ENCODE measurements at places on chromosomes 7 and 10. TPM values are rescaled to one million over a fixed set of nuclear protein-coding genes. Genes with fewer than 3 reads are reported as not detected.

DNA sequence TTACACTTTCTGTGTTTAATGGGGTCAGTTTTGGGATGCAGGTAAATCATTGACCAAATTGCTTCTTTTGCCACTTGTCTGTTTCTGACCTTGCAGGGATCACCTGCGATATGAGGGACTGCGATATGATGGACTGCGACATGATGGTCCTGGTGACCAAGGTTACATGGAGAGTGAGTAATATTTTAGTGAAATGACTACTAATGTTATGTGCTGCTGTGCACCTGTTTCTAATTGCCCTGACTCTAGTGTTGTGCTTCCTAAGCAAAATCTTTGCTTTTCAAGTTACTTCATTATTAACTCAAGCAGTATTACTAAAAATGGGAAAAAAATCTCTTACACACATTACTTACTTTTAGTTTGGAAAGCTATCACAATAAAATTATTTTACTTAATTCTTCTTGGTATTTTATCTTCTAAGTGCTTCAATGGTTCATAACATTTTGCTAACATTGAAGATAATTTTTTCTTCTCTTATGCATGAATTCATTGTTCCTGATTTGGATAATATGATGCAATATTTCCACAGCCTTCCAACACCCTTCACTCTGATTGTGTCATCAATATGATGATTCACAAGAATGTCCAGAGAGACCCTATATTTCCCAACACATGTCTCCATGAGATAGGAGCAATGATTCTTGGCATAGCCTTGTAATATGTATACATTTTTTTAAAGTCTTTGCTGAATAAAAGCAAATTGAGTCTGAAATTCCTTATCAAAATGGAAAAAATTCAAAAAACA is 306.2 kb upstream of the AKR1E2 start:
- ATAC-seq = no peak

The TMEM236 gene
- 0.30 TPM for total RNA-seq

DNA sequence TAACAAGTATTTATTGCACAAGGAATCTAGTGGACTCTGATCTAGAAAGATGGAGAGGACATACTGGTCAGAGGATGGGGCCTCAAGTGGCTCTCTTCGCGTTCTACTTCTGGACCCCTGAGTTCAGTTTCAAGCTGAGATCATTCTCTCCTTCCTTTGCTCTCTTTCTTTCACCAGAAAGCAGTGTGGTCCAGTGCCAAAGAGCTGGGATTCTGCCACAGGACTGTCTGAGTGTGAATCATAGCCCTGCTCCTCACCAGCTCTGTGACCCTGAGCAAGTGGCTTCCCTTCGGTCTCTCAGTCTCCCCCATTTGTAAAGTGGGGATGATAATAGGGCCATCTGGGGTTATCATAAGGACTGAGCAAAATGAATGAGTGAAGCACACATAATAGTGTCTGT is 715.2 kb downstream of the SUGCT start:
- no peak for ATAC-seq

DNA sequence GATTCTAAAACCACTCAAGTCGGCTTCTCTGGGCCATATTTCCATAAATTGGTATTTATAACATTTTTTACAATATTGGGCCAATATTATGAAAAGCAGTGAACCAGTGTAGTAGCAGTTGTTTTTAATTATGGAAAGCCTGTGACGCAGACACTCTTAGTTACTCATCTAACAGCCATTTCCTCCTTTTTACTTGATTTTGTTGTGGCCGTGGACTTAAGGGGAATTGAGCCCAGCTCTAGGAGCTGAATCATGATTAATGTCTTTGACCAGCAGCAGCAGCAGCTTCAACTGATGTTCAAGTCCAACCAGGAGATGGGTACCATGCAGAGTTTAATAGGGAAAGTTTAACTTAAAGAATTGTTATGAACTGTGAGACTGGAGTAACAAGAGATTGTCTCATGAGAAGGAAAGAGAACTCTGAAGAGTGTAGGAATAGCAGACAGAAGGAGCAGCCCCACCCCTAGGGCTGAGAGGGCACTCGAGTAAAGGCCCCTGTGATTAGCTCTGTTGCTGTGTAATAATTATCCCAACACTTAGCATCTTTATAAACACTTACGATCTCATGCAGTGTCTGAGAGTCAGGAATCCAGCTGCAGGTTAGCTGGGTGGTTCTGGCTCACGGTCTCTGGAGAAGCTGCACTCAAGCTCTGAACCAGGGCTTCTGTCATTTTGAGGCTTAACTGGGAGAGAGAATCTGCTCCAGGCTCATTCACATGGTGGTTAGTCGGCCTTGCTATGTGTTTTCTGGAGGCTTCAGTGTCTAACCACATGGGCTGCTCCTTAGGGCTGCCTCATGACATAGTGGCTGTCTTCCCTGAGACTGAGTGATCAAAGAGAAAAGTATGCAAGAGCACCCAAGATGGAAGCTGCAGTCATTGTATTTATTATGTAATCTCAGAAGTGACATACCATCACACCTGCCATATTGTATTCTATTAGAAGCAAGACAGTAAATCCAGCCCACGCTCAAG is 4.6 kb downstream of the LANCL2 start:
- ATAC-seq = no peak

DNA sequence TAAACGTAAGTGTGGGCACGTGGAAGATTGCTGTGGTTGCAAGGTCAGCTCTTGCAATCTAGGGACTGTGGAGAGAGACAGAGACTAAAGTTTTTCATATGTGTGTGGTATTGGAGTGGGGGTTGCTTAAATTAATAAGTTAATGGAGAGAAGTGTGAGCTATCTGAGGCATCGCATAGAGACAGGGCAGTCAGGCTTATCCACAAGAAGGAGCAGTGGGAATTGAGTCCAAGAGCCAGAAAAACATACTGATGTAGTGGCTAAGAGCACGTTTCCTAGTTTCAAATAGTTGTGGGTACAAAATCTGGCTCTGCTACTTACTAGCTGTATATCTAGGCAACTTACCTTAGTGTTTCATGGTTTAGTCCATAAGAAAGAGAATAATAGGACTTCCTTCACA is 65.8 kb downstream of the SORCS3 start:
- ATAC-seq = no peak

The HTR5A gene
- not detected for total RNA-seq

The SFXN3 gene
- total RNA-seq = 150 TPM

The SSC4D gene
- total RNA-seq = 0.61 TPM

The TRAPPC14 gene
- 22.1 TPM for total RNA-seq

The NIPSNAP2 gene
- 57.3 TPM for total RNA-seq

The KIAA1217 gene
- 2.6 TPM for total RNA-seq

The LRRC18 gene
- not detected for total RNA-seq

The MMP21 gene
- total RNA-seq = not detected

GRCh38 chr10:94402843-94403379 is 570 bp downstream of the TBC1D12 start:
- ATAC-seq = peak; percentile 34

DNA sequence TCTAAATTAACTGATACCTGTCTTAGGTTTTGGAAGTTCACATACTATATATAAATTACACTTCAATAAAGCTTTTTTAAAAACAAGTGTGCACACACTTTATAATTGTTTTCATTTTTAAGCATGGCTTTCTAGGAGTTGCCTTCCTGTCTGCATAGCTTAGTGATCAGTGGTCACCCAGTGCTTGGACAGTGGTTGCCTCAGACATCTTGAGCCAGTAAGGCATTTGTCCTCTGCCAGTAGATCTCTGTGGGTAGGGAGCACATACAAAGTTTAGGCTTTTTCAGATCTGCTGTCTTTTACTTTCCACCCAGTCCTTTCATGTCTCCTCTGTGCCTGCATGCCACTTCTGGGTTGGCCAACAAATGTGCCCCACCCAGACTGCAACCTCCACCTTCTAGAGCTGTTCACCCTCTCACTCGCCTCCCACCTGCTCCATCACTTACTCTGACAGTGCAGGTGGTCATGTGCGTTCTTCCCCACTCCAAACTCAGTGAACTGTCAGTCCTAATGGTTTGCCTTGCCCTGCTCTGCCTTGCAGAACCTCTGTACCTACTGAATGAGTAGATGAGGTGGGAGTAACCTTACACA is 31.7 kb downstream of the TPST1 start:
- no peak for ATAC-seq

- ATAC-seq = no peak
Observed at GRCh38 chr10:125531465-125531864, 151.5 kb downstream of the TEX36 start.

Data from activated T-helper 17 cell treated with anti-CD3 and anti-CD28 coated beads, Interleukin-2, amount 50 U/mL, for 72 hours (primary cell).